ENCODE measurements at places on chromosomes 3 and 15.

- no peak for DNase-seq
Measured at GRCh38 chr15:87597346-87598052, 659.0 kb downstream of the NTRK3 start.

- no peak for DNase-seq
Measured at GRCh38 chr3:166351461-166351860, 514.2 kb upstream of the BCHE start.

- DNase-seq: no peak
Measured at GRCh38 chr3:44184319-44184953, 57.2 kb upstream of the TOPAZ1 start.

- DNase-seq: no peak
Measured at GRCh38 chr15:73624530-73624929, 8.7 kb downstream of the NPTN start.

GRCh38 chr3:5275529-5275928, 88.0 kb downstream of the EDEM1 start:
- no peak for DNase-seq

GRCh38 chr3:37554364-37554763, 307.3 kb upstream of the CTDSPL start:
- no peak for DNase-seq

GRCh38 chr15:89904519-89904918, 8.2 kb downstream of the ARPIN start:
- DNase-seq: no peak

DNA sequence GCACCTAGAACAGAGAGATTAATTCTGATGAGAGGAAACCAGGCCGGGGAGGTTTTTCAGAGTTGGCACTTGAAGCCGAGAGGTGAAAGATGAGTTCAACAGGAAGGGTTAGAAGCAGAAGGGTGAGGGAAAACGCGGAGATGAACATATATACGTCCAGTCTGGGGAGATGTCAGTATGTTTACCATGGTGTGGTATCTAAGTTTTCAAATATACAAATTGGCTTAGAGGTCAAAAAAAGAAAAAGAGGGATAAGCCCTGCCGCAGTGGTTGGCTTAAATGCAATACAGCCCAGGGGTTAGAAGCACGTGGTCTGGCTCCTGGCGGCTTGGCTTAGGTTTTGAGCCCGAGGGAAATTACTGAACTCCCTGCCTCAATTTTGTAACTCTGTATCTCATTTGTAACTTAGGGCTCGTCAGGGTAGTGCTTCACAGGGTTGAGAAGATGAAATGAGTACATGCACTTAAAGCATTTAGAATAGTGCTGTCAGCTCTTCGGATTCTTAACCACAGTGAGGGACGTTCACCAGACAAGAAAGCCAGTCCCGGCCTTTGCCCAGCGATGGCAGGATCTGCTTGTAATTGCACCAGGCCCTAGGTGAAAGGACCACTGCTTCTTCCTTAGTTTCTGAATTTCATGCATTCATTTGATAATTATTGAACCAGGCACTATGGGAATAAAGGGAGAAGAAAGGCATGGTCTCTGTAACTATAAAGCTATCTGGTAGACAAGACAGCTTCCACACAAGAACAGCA, 6.4 kb downstream of the HES1 start:
- no peak for DNase-seq

DNA sequence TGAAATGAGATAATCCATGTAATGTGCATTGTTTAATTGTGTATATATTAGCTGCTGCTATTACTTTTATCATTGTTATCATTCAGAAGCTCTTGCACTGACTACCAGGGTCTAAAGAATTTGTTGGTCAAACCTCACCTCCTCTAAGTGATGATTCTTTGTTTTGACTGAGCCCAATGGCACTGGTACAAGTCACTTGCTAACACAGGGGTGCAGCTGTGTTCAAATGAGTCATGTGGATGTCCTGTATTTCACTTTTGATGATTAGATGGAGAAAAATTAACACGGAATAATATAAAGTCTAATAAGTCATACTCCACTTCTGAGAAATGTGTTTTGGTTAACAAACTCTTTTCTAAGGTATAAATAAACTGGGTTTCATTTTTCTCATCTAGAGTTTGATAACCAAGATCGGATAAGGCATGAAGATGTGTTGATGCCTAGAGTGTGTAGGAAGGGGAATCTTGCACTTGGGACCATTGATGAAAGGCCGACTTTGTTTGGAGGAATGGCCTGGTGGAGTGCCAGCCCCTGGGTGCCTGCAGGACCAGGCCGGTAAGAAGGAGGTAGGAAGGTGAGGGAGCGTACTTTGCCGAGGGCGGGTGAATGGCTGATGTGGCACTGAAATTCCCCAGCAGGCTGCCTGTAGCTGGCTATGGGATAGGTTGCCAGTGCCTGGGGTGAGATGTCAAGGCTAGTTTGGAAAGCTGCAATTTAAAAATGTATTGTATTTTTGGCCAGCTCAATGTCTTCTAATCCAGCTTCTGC, 244.7 kb upstream of the ZPLD1 start:
- no peak for DNase-seq

- no peak for DNase-seq
Measured at GRCh38 chr3:84772841-84773240, 185.9 kb upstream of the CADM2 start.

DNA sequence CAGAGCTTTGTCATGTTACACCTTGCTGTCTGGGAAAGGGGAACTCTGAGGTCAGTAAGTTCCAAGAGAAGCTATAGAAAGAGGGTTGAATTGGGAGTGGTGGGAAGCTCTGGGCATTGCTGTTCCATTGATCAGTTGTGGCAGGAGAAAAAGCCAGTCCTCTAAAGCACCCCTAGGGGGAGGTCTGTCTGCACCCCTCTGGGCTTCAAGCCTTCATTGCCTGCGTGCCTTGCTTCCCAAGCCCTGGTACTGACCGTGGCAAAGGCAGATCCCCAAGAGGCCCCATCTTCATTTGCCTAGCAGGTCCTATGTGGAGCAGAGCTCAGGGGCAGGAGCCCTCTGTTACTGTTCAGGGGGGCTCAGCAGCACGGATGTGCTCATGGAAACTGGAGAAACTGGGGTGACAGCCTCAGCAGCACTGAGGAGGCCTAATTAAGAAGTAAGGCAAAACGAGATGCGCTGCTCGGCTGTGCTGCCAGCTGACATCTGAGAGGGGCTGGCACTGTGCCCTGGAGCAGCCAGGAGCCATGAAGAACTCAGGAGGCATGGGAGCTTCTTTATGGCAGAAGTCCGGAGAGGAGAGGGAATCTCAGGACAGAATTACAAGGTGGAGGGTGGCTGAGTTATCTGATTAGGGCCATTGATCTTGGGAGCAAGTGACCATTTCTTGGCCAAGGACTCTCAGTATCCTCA, 270.9 kb downstream of the RPLP1 start:
- no peak for DNase-seq

- DNase-seq: no peak
Measured at GRCh38 chr3:113963879-113964278, 16.1 kb downstream of the ZDHHC23 start.
